NCI-H1092 (cell line): ENCODE measurements at places on chromosomes 4 and X.

DNA sequence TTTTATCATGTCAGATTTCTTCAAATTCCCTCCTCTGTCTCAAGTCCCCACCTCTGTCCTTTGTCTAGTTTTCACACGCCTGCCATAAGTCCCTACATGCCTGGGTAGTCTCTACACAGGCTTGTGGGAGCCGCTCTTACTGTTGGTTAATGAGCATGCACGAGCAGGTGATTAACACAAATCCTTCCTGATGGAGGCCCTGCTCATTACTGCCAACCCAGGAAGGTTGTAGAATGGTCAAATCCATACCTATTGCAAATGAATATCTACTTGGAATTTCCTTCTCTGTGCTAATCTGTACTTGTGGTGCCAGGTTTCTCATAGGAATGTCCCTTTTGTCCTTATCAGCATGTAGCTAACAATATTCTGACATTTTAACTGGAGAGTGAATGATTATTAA lies 208.4 kb upstream of the HDX start:
- no peak for DNase-seq

GRCh38 chrX:70434352-70434866 lies 10.2 kb upstream of the DLG3 start:
- peak; percentile 75 for DNase-seq

GRCh38 chr4:140705625-140706275 lies 50.4 kb downstream of the TBC1D9 start:
- DNase-seq: no peak

GRCh38 chr4:52545099-52546069 lies 113.7 kb downstream of the USP46 start:
- DNase-seq: peak; percentile 55

DNA sequence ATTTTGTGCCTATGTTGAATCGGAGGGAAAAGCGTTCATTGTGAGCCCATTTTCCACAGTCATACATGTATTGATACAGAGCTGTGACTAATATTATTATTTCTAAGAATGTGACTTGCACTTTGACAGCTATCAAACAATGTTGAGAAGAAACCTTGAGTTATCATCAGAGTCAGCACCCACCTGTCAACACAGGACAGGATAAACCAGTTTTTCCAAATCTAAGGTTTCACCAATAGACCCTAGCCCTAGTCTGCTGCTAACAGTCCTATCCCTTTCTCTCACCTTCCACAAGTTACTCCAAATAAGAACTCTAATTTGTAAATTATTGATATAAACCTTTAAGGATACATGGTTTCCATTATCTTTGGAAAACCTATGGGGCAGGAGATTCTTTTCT lies 47.7 kb upstream of the DHX15 start:
- DNase-seq: no peak

DNA sequence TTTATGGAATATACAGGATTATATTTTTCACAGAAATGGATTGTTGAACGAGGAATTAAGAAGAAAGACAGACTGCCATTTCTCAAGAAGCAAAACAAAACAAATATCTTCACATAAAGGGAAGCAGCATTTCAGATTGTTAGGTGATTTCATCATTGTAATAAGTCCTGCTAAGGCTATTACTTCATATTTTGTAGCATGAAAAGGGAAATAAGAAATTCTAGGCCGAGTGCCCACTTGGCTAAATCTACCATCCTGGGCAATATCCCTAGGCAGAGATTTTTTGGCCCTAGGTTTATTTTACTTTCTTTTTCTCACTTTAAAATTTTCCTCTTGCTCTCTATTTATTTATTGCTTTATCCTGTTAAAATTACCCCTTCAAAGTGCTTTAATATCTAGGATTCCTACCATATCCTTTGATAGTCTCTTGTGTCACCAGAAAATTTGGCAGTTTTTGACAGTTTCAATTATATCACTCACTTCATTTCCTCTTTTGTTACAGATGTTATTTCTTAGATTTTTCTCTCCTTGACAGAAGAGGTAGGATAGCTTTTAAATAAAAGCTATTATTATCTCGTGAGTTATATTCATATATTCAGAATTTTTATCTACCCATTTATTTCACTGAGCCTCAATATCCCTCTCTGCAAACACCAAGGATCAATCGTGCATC lies 142.3 kb downstream of the PDGFC start:
- no peak for DNase-seq

GRCh38 chrX:39627257-39627656 lies 470.5 kb downstream of the BCOR start:
- DNase-seq: no peak

DNA sequence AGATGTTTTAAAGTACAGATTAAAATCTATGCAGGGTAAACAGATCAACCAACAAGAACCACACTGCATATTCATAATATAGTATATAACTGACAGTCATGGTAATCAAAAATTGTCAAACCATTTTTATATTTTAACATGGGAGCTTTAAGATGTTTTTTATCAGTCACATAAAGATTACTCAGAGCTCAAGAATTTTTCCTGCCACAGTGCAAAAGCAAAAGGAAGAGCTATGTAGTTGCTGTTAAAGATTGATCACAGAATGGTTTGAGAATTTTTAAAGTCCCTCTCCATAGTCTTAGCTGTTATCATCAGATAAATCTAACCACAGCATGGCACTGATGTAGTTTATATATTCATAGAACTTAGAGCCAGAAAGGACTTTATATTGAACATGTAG lies 8.5 kb downstream of the RAB9B start:
- DNase-seq: no peak

- DNase-seq: peak; percentile 26
Measured at GRCh38 chr4:128287141-128287870, at the start of gene PGRMC2. PGRMC2 (minus strand) TSS chr4:128287813; CDS start chr4:128287790, 23 bp downstream.

DNA sequence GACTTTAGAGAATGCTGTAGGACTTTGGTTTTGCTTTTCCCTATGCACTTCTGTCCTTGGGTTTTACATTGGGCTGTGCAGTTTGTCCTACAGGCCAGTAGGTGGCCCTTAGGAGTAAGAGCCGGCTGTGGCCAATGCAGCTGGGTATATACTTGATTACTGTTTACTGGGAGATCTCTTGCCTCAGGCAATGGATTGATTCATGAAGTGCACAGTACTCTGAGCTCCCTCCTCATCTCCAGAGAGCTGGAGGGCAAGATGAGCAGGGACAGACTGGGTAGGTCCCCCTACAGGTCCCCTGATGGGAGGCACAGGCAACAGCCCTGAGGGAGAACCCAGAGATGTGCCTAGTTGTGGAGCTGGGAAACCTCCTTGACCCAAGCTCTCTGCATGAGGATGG lies 103.8 kb upstream of the QRFPR start:
- no peak for DNase-seq

GRCh38 chrX:40268188-40268520 lies 170.4 kb upstream of the BCOR start:
- DNase-seq: no peak

DNA sequence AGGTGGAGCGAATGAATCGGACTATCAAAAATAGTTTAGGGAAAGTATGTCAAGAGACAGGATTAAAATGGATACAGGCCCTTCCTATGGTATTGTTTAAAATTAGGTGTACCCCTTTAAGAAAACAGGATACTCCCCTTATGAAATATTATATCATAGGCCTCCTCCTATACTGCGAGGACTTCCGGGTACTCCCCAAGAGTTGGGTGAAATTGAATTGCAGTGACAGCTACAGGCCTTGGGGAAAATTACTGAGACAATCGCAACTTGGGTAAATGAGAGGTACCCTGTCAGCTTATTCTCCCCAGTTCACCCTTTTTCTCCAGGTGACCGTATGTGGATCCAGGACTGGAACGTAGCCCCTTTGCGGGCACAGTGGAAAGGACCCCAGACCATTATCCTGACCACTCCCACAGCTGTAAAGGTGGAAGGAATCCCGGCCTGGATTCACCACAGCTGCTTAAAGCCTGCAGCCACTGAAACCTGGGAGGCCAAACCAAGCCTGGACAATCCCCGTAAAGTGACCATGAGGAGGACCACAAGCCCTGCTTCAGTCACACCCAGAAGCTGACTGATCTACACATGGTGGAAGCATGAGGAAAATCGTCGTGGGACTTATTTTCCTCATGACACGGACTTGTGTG lies 1138.1 kb downstream of the ARAP2 start:
- DNase-seq: peak; percentile 32
